ENCODE measurements at places on chromosomes 13 and 19. TPM values are rescaled to one million over a fixed set of nuclear protein-coding genes. Genes with fewer than 3 reads are reported as not detected.

MIER2 gene
- 8.8 TPM for total RNA-seq

ZNF563 gene
- total RNA-seq: 0.95 TPM

SERP2 gene
- total RNA-seq: 1.9 TPM

GRCh38 chr13:26923824-26924605, 163.4 kb upstream of the GPR12 start:
- peak; percentile 36 for DNase-seq

GRCh38 chr13:49410477-49410876, 33.4 kb downstream of the CAB39L start:
- DNase-seq: no peak

DNA sequence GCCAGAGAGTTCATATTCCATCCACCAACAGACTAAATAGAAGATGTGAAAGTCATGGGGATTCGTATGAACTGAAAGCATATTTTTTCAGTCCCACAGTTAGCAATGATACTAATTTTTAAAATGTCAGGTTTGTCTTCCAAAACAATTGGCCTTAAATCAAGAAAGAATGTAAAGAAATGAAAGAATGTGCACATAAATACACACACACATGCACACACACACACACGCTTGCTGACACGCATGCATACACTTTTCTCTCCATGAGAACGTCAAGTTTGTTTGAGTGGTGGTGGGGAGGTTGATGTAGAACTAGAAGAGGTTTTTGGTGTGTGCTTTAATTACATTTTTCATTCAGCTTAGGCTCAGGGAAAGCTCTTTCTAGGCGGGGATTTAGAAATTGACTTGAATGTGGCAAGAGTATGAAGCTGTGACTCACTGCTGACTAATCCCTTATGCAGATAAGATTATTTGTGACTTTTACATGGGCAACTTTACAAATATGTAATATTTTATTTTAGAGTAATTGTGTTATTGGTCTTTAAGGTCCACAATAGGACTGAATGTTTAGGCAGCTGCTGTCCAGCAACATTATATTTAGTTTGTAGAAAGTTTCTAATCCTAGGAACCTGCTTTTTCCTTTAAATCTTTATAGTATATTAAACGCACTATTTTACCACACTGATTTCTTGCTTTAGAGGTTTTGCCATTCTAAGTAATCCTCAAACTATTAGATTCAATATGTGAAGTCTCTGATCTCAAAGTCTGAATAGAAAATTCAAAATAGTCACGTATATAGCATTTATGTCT, 18.8 kb downstream of the FLT1 start:
- peak; percentile 72 for DNase-seq
